Activated T-helper 9 cell treated with anti-CD3 and anti-CD28 coated beads, Interleukin-2, amount 50 U/mL, for 16 hours (primary cell): ENCODE measurements at places on chromosomes 16 and 17.

- no peak for DNase-seq
Measured at GRCh38 chr16:57624044-57624688, 4.3 kb upstream of the ADGRG1 start.

DNA sequence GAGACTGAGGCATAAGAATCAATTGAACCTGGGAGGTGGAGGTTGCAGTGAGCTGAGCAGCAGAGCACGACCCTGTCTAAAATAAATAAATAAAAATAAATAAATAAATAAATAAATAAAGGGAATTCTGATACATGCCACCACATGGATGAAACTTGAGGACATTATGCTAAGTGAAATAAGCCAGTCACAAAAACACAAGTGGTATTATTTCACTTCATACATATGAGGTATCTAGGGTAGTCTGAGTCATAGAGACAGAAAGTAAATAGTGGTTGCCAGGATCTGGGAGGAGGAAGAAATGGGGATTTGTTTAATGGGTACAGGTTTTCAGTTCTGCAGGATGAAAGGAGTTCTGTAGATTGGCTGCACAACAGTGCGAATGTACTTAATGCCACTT, 16.3 kb downstream of the PIPOX start:
- DNase-seq: no peak

GRCh38 chr16:85991856-85992255, 92.9 kb downstream of the IRF8 start:
- no peak for DNase-seq

- no peak for DNase-seq
Measured at GRCh38 chr17:34837876-34838478, 123.3 kb downstream of the CCT6B start.
